ENCODE measurements at places on chromosomes 16 and 17. TPM values are rescaled to one million over a fixed set of nuclear protein-coding genes. Genes with fewer than 3 reads are reported as not detected.

EPX gene
- total RNA-seq = not detected

TPSB2 gene
- not detected for total RNA-seq

CLEC18B gene
- total RNA-seq = not detected

GAST gene
- not detected for total RNA-seq

GRCh38 chr16:592518-593306 lies 2.8 kb downstream of the RAB40C start:
- H3K36me3 ChIP-seq = peaks cover 5% of the 10 kb centered on the region
- no peaks in the 10 kb centered on the region for H3K27me3 ChIP-seq
- no peak for DNase-seq
- no peak overlapping the region for H3K27ac ChIP-seq

DNA sequence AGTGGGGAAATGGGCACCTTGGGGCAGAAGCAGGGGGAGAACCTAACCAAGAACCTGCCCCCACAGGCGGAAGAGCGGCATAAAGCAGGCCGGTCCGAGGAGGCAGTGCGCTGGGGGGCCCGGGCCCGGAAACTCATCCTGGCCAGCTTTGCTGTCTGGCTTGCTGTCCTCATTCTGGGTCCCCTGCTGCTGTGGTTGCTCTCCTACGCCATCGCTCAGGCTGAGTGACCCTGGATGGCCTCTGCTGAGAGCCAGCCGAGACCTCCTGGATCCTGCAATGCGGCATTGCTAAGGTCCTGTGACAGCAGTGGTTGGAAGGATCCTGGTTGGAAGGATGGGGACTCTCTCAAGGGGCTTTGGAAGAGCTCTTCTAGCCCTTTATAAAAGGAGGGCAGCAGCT lies 4.5 kb upstream of the PHKG2 start:
- H3K4me3 ChIP-seq = no peak overlapping the region
- H3K27me3 ChIP-seq = no peaks in the 10 kb centered on the region
- H3K27ac ChIP-seq = no peak overlapping the region
- peaks cover 17% of the 10 kb centered on the region for H3K4me1 ChIP-seq

- H3K36me3 ChIP-seq = no peaks in the 10 kb centered on the region
- no peak overlapping the region for H3K4me3 ChIP-seq
- no peak for DNase-seq
Observed at GRCh38 chr16:54703339-54703738, 227.3 kb upstream of the IRX5 start.

- no peaks in the 10 kb centered on the region for H3K27me3 ChIP-seq
- H3K27ac ChIP-seq = peak overlapping the region; percentile 98
- H3K4me1 ChIP-seq = peaks cover 23% of the 10 kb centered on the region
Observed at GRCh38 chr17:44197107-44197506, 2.6 kb downstream of the ATXN7L3 start.

GRCh38 chr16:87464691-87465300 lies 28.0 kb downstream of the ZCCHC14 start:
- peak overlapping the region; percentile 90 for H3K27ac ChIP-seq
- H3K36me3 ChIP-seq = peaks cover 2% of the 10 kb centered on the region
- H3K27me3 ChIP-seq = no peaks in the 10 kb centered on the region
- peak; percentile 95 for DNase-seq
- peak overlapping the region; percentile 3 for H3K4me3 ChIP-seq
- H3K4me1 ChIP-seq = peaks cover 23% of the 10 kb centered on the region

DNA sequence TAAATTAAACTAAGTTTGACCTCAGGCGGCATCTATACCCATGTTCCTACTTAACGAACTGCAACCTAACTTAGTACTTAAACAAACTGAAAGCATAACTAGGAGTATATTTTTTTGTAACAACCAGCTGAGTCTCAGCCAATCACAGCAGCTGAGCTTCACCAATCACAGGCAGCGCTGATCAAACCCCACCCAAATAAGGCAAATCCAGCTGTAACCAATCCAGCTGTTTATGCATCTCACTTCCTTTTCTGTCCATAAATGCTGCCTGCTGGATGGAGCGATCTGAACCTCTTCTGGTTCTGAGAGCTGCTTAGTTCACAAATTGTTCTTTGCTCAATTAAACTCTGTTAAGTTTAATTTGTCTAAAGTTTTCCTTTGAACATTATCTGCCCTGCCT lies 131.3 kb downstream of the PMP22 start:
- no peaks in the 10 kb centered on the region for H3K27me3 ChIP-seq
- H3K4me3 ChIP-seq = no peak overlapping the region
- DNase-seq = no peak
- H3K27ac ChIP-seq = no peak overlapping the region
- no peaks in the 10 kb centered on the region for H3K36me3 ChIP-seq

DNA sequence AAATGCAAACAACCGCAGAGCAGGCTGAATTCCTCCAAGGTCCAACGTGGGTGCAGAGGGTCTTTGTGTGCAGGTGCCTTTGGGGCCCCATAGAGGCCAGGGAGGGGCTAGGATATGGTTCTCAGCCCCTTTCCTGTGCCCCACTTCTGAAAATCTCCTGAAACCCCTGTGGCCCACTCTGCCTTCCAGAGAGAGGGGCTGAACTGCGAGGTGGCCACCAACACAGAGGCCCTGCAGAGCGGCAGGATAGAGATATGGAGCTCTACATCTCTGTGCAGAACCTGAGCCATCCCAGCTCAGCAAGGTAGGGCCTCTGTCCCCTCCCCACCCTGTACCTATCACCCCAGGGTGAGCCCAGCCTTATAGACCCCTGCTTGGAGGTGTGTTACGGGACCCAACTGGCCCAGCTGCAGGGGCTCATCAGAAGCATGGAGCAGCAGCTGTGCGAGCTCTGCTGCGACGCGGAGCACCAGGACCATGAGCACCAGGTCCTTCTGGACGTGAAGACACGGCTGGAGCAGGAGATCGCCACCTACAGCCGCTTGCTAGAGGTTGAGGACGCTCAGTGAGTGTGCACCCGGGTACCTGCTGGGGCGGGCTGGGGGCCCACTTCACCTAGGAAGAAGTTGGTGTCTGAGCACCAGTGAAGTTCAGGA lies 5.5 kb downstream of the USP6 start:
- no peak overlapping the region for H3K27ac ChIP-seq
- no peaks in the 10 kb centered on the region for H3K27me3 ChIP-seq
- peaks cover 7% of the 10 kb centered on the region for H3K4me1 ChIP-seq
- DNase-seq = peak; percentile 34

DNA sequence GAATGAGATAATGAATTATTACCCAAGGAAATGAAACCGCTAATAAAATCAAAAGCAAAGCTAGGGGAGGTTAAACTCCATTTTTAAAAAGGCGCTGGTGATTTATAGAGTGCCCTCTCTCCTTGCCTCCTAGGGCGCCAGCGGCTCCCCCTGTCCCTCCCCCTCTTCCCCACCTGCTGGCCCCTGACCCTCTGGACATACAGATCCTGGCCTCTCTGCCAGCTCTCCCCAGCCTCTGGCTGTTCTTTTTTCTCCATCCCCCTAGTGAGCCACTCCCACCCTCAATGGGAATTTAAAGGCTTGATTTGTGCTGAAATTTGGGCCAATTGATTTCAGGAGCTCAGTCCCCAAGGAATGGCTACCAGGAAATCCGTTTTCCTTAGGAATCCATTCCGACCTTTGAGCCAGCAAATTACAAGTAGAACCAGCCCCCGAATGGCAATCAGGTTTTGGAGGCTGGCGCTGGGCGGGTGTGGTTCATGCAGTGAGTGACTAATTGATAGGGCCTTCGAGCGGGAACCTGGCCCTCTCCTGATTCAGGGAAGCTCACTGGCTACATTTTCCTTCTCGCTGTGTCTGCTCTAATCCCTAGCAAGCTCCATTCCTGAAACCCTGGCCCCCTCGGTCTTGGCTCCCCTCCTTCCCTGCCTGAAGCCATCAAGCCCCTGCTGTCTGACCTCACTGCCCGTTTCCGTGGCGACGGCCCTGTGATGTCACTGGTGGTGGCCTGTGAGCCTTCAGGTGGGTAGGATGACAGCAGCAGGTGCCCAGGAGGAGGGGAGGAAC lies 141.9 kb upstream of the SDK2 start:
- H3K27ac ChIP-seq = no peak overlapping the region
- no peaks in the 10 kb centered on the region for H3K4me1 ChIP-seq
- no peak overlapping the region for H3K4me3 ChIP-seq
- H3K27me3 ChIP-seq = no peaks in the 10 kb centered on the region
- H3K36me3 ChIP-seq = no peaks in the 10 kb centered on the region
- DNase-seq = peak; percentile 16

- no peak for DNase-seq
- H3K27ac ChIP-seq = no peak overlapping the region
- H3K4me3 ChIP-seq = no peak overlapping the region
- peaks cover 19% of the 10 kb centered on the region for H3K36me3 ChIP-seq
- H3K27me3 ChIP-seq = no peaks in the 10 kb centered on the region
- no peaks in the 10 kb centered on the region for H3K4me1 ChIP-seq
Observed at GRCh38 chr17:3602499-3602898, 6.7 kb downstream of the TRPV1 start.

Measured in ascending aorta (tissue), 2 donors.